ENCODE measurements at places on chromosomes 2 and 18.
A peak's percentile ranks its signal among the peaks of the same experiment; 100 is the strongest.

DNA sequence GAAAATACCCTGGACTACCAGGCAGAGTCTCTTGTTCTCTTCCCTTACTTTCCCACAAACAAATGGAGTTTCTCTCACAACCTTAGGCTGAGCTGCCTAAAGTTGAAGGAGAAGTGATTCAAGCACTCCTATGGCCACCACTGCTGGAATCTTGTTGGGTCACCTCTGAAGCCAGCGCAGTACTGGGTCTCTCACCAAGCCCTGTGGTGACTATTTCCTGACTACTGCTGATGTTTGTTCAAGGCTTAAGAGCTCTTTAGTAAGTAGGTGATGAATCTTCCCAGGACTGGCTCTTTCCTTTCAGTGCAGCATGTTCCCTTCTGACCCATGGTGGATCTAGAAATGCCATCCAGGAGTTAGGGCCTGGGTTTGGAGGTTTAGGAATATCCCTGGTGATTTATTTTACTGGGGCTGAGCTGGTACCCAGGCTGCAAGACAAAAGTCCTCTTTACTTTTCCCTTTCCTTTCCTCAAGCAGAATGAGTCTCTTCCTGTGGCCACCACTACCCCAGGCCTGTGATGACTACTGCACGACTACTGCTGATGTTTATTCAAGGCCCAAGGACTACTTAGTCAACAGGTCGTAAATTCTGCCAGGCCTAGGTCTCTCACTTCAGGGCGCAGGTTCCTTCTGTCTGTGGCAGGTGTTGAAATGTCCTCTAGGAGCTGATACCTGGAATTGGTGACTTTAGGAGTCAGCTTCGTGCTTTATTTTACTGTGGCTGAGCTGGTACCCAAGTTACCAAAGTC, 121.8 kb downstream of the SLC4A10 start:
- DNase-seq, result peak; percentile 16

- no peak for DNase-seq
Measured at GRCh38 chr2:197078535-197078934, 152.0 kb upstream of the PGAP1 start.

DNA sequence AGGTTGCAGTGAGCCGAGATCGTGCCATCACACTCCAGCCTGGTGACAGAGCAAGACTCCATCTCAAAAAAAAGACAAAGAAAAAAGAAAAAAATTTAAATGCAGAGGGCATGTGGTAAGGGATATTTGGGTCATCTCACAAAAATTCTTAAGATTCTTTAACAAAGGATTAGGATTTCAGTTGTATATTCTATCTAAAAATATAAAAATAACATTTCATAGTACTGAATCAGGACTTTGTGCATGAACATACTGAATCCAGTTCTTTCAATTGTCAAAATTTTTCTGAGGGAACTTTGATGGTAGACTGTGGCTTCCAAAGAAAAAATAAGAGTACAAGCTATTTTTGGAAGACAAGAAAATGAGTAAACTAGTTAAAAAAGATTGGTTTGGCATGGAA, 6.5 kb upstream of the PPP3R1 start:
- no peak for DNase-seq

- DNase-seq, result peak; percentile 75
Measured at GRCh38 chr2:130327703-130328527, 14.8 kb upstream of the IMP4 start.
